ENCODE measurements at places on chromosomes 11 and 22. TPM values are rescaled to one million over a fixed set of nuclear protein-coding genes. Genes with fewer than 3 reads are reported as not detected.

Gene SYCE3
- total RNA-seq: not detected

Gene PANX3
- not detected for total RNA-seq

Gene MIAT
- 0.57 TPM for total RNA-seq

Gene P2RX6
- 0.57 TPM for total RNA-seq

Gene MYRF
- under 0.01 TPM for total RNA-seq

Gene NPAS4
- not detected for total RNA-seq

Gene MIOX
- total RNA-seq: 0.14 TPM

Gene DNAJB7
- not detected for total RNA-seq

Gene DGKZ
- total RNA-seq: 78.5 TPM

Gene GLYAT
- not detected for total RNA-seq

Gene CD3D
- total RNA-seq: not detected

Gene PLXNB2
- total RNA-seq: 96.0 TPM

Gene SHISA8
- not detected for total RNA-seq

Gene SLC35E4
- 7.5 TPM for total RNA-seq

Gene FOXRED1
- 12.3 TPM for total RNA-seq

Gene E2F8
- total RNA-seq: under 0.01 TPM

Gene UCP3
- 0.93 TPM for total RNA-seq

Gene NXPE1
- total RNA-seq: not detected

Gene AQP11
- 0.34 TPM for total RNA-seq

Gene HTR3A
- not detected for total RNA-seq

Gene OOSP2
- not detected for total RNA-seq

Gene RCOR2
- 1.7 TPM for total RNA-seq

Gene SAA1
- 10.3 TPM for total RNA-seq

Gene SERHL2
- total RNA-seq: 1.6 TPM

Gene TSGA10IP
- not detected for total RNA-seq

Gene DDIAS
- 0.57 TPM for total RNA-seq

Gene SYT7
- total RNA-seq: 39.9 TPM

Gene GGTLC3
- not detected for total RNA-seq

Gene SLC16A8
- 0.07 TPM for total RNA-seq
